ENCODE measurements at places on chromosomes 3 and 15. TPM values are rescaled to one million over a fixed set of nuclear protein-coding genes. Genes with fewer than 3 reads are reported as not detected.
A peak's percentile ranks its signal among the peaks of the same experiment; 100 is the strongest.

ACTR8 gene
- 29.9 TPM for total RNA-seq

CTXND1 gene
- total RNA-seq, result not detected

MASP1 gene
- total RNA-seq, result not detected

RTP1 gene
- not detected for total RNA-seq

SLC51A gene
- not detected for total RNA-seq

TRPM1 gene
- total RNA-seq, result not detected

DNA sequence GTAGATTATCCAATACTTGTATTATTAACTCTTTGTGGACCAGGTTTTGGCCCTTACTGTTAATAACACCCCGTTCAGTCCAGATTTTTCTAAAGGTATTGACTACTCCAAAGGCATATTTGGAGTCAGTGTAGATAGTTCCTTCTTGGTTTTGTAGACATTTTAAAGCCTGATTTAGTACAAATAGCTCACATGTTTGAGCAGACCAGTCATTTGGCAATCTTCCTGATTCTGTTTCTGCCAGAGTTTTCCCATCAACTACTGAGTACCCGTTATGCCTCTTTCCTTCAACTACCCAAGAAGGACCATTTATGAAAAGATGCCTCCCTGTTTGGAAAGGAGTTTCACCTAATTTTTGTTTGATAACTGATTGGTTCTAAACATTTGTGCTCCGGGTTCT is 82.0 kb downstream of the CHCHD4 start:
- peaks cover 16% of the 10 kb centered on the region for H3K27me3 ChIP-seq
- no peak for DNase-seq
- no peaks in the 10 kb centered on the region for H3K36me3 ChIP-seq
- H3K27ac ChIP-seq, result no peak overlapping the region
- H3K4me3 ChIP-seq, result no peak overlapping the region
- no peaks in the 10 kb centered on the region for H3K4me1 ChIP-seq

- no peak overlapping the region for H3K27ac ChIP-seq
- no peaks in the 10 kb centered on the region for H3K4me1 ChIP-seq
- no peak for DNase-seq
- no peak overlapping the region for H3K4me3 ChIP-seq
- no peaks in the 10 kb centered on the region for H3K36me3 ChIP-seq
- no peaks in the 10 kb centered on the region for H3K27me3 ChIP-seq
Measured at GRCh38 chr15:68319997-68320396, 42.5 kb downstream of the FEM1B start.

DNA sequence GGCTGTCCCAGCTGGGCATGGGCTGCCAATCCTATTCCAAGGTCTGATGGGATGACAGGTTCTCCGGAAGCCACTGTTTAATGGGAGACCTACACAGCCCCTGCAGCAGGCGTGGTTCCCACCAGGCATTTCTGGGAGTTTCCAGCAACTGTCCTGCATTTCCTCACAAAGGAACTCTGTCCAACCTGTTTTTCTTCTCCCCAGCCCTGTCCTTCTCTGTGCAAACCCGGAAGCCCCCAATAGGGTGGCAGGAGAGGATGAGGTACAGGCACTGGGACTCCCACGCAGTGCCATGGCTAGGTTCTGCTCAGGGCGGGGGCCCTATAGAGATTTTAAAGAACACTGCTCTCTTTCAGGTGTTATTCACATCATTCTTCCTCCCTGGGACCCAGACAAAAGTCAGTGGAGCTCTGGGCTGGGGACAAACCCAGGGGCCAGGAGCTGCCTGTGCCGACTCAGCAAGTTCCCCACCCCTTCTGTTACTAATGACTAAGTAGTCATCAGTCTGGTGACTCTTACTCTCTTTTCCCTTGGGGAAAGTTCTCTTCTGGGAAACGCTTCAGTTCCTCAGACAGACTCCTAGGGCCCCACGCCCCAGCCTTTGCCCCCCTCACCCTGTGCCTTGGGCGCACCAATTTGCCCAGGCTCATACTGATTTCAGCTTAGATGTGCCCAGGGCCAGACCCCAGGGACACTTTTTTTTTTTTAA is 97.7 kb downstream of the CD47 start:
- no peak overlapping the region for H3K4me3 ChIP-seq
- no peak for DNase-seq
- no peaks in the 10 kb centered on the region for H3K36me3 ChIP-seq
- peaks cover 8% of the 10 kb centered on the region for H3K4me1 ChIP-seq
- H3K27me3 ChIP-seq, result no peaks in the 10 kb centered on the region
- no peak overlapping the region for H3K27ac ChIP-seq

DNA sequence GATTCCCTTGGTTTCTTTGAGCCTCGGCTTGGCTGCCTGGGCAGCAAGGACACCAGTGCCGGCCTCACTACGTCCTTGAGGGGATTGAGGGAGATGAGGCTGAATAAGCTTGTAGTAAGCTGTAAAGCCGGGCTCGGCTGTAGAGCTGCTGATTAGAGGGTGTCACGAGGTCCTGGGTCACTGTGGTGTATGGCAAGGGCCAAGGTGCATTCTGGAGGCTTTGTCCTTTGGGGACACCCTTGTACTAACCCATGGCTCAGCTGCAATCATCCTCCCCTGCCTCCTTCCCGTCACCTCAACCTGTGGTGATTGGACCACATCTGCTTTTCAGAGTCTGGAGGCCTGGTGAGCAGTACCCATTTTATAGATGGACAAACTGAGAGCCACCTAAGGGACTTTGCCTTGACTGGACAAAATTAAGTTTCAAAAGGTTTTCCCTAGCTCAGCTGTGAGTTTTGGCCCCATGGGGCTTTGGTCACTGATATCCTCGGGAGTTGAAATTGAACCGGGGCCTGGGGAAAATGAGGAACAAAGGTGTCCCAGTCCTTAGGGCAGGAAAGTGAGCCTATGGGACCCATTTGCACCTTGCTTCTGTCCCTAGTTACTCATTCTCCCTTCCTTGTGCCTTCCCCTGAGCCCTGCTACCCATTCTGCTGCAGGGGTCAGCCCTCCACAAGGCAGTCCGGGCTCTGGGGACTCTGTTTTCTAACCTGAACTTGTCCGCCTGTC is 2.4 kb downstream of the SLC6A6 start:
- peak overlapping the region; percentile 91 for H3K4me3 ChIP-seq
- peaks cover 51% of the 10 kb centered on the region for H3K4me1 ChIP-seq
- H3K27ac ChIP-seq, result no peak overlapping the region
- H3K36me3 ChIP-seq, result peaks cover 33% of the 10 kb centered on the region
- H3K27me3 ChIP-seq, result no peaks in the 10 kb centered on the region

- peaks cover 45% of the 10 kb centered on the region for H3K36me3 ChIP-seq
- DNase-seq, result no peak
- no peaks in the 10 kb centered on the region for H3K27me3 ChIP-seq
- peaks cover 61% of the 10 kb centered on the region for H3K4me1 ChIP-seq
- H3K4me3 ChIP-seq, result no peak overlapping the region
Measured at GRCh38 chr3:71133865-71134264, 449.7 kb downstream of the FOXP1 start.

- H3K36me3 ChIP-seq, result no peaks in the 10 kb centered on the region
- DNase-seq, result no peak
- no peak overlapping the region for H3K4me3 ChIP-seq
- no peak overlapping the region for H3K27ac ChIP-seq
Measured at GRCh38 chr3:43922374-43922773, 231.6 kb downstream of the ABHD5 start.

DNA sequence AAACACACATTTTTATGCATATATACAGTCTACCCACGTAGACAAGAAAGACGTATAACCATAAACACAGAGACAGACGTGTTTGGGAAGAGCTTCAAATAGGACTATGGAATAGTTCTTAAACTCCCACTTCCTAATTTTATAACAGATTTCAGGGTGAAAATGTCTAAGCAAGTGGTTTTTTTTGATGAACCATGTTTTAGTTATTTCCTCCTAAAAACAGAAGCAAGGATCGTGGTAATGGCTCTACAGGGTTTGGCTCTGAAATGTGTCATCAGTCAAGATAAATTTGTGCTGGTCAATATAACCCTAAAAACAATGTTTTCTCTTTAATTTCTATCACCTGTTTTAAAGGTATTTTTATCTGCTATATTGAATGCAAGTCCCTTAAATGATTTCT is 58.2 kb downstream of the FMN1 start:
- DNase-seq, result no peak
- no peaks in the 10 kb centered on the region for H3K4me1 ChIP-seq
- H3K36me3 ChIP-seq, result no peaks in the 10 kb centered on the region
- peaks cover 4% of the 10 kb centered on the region for H3K27me3 ChIP-seq

- no peak overlapping the region for H3K27ac ChIP-seq
- no peak for DNase-seq
- no peak overlapping the region for H3K4me3 ChIP-seq
- H3K27me3 ChIP-seq, result no peaks in the 10 kb centered on the region
Measured at GRCh38 chr3:18126772-18127171, 298.4 kb downstream of the SATB1 start.

- H3K27me3 ChIP-seq, result no peaks in the 10 kb centered on the region
- no peak overlapping the region for H3K4me3 ChIP-seq
- no peak for DNase-seq
- no peaks in the 10 kb centered on the region for H3K36me3 ChIP-seq
- no peaks in the 10 kb centered on the region for H3K4me1 ChIP-seq
Measured at GRCh38 chr15:82871358-82871757, 61.9 kb downstream of the WHAMM start.

DNA sequence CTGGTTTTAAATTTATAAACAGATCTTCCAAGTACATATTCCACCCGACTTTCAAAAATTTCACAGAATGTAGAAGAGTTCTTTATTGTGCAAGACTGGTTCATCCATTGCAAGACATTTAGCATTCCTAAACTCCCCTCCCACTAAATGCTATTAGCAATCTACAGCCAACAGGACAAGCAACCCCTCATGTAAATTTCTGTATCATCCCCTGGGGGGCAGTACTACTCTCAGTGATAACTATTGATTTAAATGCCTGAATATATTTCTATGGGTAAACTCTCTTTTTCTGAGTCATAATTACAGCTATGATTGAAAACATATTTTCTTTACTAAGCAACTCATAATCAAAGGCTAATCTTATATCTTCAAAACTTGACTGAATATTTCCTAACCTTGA is 10.7 kb upstream of the SLC15A2 start:
- no peak overlapping the region for H3K27ac ChIP-seq
- H3K36me3 ChIP-seq, result peaks cover 1% of the 10 kb centered on the region
- no peak overlapping the region for H3K4me3 ChIP-seq
- H3K27me3 ChIP-seq, result no peaks in the 10 kb centered on the region

GRCh38 chr3:60431599-60431958 is 819.7 kb downstream of the FHIT start:
- no peak for DNase-seq
- H3K36me3 ChIP-seq, result no peaks in the 10 kb centered on the region
- H3K27me3 ChIP-seq, result no peaks in the 10 kb centered on the region
- H3K4me3 ChIP-seq, result no peak overlapping the region
- no peak overlapping the region for H3K27ac ChIP-seq

GRCh38 chr3:117735481-117736101 is 1026.0 kb downstream of the TUSC7 start:
- no peaks in the 10 kb centered on the region for H3K36me3 ChIP-seq
- no peaks in the 10 kb centered on the region for H3K27me3 ChIP-seq
- H3K4me3 ChIP-seq, result no peak overlapping the region
- DNase-seq, result no peak
- no peak overlapping the region for H3K27ac ChIP-seq

DNA sequence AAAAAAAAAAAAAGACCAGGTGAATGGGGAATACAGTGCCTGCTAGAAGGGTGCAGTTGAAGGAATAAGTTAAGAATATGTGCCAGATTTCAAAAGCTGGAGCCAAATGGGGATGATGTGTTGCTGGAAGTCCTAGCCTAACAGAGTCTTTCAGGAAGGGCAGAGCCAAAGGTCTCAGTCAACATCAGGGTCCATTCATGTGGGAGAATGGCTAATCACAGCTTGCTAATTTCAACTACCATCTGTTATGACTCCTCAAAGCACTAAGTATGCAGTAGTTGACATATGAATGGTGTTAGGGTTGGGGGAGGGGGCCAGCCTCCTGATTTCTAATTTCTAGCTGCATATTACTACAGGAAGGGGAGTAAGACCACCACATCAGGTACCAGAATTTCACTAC is 4.4 kb downstream of the ZBTB38 start:
- DNase-seq, result no peak
- no peaks in the 10 kb centered on the region for H3K27me3 ChIP-seq
- H3K4me1 ChIP-seq, result peaks cover 21% of the 10 kb centered on the region

DNA sequence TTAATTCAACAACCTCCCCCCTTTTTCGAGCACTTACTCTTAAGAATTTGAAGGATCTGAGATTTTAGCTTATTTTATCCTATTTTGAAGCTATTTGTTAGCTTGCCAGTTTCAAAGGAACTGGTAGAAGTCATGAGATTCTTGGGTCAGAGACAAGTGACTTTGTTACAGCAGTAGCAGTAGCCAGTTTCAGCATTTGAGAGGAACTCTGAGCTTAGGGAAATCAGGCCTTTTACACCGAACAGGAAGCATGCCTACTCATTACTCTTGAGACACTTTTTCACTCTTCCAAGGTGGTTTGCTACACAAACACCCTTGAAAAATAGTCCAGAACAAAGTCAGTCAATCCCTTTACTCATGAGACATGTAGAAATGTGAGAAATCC is 24.5 kb upstream of the TM4SF1 start:
- H3K27me3 ChIP-seq, result peaks cover 31% of the 10 kb centered on the region
- no peak for DNase-seq
- H3K4me1 ChIP-seq, result no peaks in the 10 kb centered on the region
- no peak overlapping the region for H3K27ac ChIP-seq
- H3K4me3 ChIP-seq, result no peak overlapping the region
- H3K36me3 ChIP-seq, result no peaks in the 10 kb centered on the region

DNA sequence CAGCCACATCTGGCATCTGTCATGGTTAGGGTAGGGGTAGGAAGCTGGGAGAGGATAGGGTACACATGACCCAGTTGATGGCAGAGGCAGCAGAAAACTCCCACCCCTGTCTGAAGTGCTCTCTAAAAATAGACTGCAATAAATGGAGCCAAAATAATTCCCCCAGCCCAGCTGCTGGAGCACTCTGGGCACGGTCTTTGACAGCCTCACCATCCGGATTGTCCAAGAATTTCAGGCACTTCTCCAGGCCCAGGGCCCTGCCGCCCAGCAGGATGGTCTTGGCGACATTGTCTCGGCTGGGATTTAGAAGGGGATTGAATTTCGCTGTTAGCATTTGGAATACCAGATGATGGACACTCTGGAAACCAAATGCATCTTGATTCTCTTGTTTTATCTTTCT is 103.7 kb downstream of the IQSEC1 start:
- H3K4me1 ChIP-seq, result peaks cover 45% of the 10 kb centered on the region
- peaks cover 1% of the 10 kb centered on the region for H3K36me3 ChIP-seq
- no peak for DNase-seq
- no peaks in the 10 kb centered on the region for H3K27me3 ChIP-seq

DNA sequence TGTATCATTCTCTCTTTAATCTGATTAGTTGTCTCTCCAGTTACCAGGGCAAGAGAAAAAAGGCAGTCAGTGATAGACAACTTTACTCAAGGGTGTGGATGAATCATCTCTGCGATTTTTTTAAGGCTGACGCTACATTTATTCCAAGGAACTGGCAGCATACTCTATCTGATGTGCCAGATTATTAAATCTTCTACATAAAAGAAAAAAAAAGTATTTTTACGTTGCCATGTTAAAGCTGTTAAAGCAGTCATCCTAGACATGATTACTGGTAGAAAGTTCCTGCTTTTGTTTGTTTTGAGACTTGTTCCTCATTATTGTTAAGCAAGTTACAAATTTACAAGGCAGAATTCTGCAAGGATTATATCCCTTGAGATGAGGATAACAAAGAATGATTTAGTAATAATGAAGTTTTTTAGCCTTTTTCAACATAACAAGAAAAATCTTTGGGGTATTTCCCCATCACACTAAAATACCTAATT is 121.7 kb downstream of the CBLB start:
- peaks cover 70% of the 10 kb centered on the region for H3K4me1 ChIP-seq
- H3K36me3 ChIP-seq, result peaks cover 70% of the 10 kb centered on the region
- no peaks in the 10 kb centered on the region for H3K27me3 ChIP-seq
- no peak for DNase-seq
- H3K4me3 ChIP-seq, result peak overlapping the region; percentile 66

- H3K27me3 ChIP-seq, result no peaks in the 10 kb centered on the region
- DNase-seq, result no peak
Measured at GRCh38 chr3:30299674-30300385, 306.6 kb upstream of the TGFBR2 start.
